ENCODE measurements at places on chromosomes 2 and 18.

- peak; percentile 27 for DNase-seq
These were observed 23.5 kb downstream of the ROCK2 start for GRCh38 chr2:11320698-11321492.

GRCh38 chr2:64837116-64837731 lies 152.0 kb upstream of the SLC1A4 start:
- DNase-seq: peak; percentile 88

- no peak for DNase-seq
These were observed 6.9 kb upstream of the KIF3C start for GRCh38 chr2:25989154-25989553.

DNA sequence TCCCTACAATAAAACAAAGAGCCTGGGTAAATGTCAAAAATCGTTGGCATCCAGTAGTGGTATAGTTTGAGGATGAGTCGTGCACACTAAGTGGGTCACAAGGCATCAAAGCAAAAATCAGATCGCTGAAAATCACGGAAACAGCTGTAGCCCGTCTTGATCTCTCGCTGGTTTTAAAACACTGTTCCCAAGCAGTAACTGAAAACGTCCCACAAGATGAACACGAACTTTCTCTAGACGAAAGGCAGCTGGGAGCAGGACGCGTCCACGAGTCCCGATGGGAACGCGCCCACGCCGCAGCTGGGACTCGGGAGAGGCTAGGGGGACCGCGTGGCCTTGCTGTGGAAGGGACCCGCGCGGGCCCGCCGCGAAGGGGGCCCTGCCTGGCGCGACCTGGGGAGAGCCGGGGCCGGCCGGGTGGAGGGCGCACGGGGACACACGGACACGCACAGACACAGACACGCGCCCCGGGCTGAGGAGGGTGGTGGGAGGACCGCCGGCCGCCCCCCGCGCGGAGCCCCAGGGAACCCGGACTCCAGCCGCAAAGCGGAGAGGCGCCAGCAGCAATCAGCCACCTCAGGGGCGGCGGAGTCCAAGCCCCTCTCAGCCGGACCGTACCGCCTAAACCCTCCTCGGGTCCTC lies 651 bp downstream of the STK17B start:
- DNase-seq: peak; percentile 61

GRCh38 chr2:222671259-222672067 lies at the start of gene MOGAT1:
MOGAT1 (plus strand) TSS chr2:222671658; CDS start chr2:222671786, 128 bp downstream.
- no peak for DNase-seq

- no peak for DNase-seq
These were observed 813.9 kb upstream of the CNTNAP5 start for GRCh38 chr2:123211181-123211580.

GRCh38 chr2:148932536-148932935 lies 57.5 kb downstream of the KIF5C start:
- no peak for DNase-seq

- DNase-seq: no peak
These were observed 65.6 kb downstream of the MRPS9 start for GRCh38 chr2:105103481-105103880.

DNA sequence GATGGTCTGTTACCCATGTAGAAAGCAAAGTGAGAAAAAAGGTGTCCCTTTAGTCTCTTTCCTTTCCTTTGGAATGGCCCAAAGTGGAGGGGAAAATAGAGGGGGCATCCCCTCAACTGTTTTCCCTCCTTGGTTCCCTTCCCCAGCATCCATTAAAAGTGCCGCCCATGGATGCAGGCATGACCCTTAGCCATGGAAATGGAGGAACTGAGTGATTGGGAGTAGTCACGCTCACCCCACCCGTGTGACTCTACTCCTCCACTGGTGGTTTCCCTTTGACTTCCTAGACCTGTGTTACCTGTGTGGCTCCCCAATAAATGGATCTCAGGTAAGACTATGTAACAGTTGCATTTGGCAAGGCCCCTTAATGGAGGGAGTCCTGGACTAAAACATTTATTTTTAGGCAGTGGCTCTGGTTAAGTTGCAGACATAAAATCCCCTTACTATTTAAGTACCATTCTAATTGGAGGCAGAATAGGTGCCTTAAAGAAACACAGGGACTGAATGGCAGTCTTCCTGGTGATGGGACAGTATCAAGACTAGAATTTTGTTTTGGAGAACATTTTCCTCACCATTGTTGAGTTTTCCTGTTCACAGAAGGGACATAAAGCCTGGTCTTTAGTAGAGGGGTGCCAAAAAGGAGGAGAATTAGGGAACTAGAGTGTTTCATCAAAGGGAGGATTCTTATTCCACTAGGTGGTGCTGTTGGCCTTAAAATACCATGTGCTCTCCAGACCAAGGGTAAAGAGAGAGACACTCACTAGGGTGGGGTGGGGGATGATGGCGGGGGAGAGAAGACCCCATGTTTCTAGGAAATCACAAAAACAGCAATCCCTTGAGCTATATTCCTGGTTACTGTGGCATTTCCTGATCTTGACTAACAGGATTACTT lies 25.7 kb upstream of the PLA2R1 start:
- DNase-seq: peak; percentile 25

DNA sequence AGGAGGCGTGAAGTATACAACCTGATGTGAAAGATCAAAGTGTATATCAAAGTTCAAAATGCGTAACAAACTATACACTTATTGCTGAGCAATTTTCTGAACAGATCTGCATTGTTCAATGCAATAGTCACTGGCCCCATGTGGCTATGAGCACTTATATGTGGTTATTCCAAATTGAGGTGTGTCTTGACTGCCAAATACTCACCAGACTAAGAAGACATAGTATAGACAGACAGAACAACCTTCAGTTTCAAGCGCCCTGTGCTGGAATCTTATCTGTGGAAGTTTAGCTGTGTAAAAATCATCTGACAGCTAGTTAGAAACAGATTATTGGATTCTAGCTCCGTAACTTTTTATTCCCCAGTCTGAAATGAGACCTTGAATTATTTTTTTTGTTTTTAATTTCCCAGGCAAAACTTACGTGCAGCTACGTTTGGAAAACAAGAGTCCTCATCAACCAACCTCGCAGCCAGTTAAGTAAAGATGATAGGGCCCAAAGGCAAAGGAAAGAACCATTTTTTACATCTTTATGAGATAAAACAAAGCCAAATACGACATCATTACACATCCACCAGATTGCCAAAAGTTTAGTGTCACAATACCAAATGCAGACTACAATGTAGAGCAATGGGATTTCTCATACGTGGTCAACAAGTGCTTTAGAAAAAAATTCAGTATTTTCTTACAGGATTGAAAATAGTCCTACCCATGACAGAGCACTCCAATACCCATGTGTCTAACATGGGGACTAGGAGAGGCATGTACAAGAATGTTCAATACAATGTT lies 37.2 kb downstream of the MBOAT2 start:
- peak; percentile 28 for DNase-seq

DNA sequence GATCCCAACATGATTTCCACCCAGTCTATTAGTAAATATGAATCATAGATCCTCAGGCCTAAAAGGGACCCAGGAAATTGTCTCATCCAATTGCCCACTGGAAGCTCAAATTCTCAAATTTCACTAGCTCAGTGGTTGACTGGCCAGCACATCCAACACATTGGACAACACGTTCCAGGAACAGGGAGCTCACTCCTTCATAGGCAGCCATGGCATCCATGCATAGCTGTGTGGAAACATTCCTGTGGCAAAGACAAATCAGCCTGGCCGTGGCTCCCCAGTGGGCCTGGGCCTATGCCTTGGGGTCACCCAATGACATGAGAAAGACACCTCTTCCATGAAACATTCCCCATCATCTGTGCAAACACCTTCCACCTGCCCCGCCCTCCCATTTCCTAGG lies 261.1 kb downstream of the ANAPC1 start:
- peak; percentile 47 for DNase-seq

GRCh38 chr2:150156415-150156814 lies 331.1 kb downstream of the RND3 start:
- peak; percentile 26 for DNase-seq

DNA sequence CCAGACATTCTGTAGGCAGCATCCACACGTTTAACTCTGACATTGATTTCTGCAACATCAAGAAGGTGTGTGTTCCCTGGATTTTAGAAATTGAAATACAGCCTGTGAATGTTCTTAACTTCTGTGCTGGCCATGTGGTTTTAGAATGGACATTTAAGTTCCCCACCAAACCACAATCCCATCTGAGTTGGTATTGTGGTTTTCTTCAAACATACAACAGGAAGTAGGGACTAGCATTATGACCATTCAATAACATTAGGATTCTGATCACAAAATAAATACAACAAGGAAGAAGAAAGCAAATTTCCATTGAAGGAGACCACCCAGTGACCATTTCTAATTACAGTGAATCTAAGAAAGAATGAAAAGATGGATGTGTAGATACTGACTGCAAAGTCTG lies 51.2 kb downstream of the MAP3K20 start:
- peak; percentile 49 for DNase-seq

DNA sequence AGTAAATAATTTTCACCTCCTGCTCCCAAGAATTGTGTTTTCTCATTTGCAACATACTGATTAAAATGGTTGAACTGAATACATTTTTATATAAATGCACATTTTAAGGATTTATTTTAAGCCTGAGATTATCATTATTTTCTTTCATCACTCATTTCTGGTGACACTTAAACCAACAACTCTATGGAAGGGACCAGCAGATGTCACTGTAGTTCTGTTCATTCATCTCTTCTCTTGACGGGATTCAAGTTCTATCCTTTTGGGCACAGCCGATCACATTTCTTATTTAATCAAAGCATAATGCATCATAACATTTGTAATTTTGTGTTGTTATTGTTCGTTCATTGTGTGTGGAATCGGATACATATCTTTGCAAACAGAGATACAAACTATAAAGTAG lies 417.9 kb downstream of the HRH4 start:
- DNase-seq: peak; percentile 13

DNA sequence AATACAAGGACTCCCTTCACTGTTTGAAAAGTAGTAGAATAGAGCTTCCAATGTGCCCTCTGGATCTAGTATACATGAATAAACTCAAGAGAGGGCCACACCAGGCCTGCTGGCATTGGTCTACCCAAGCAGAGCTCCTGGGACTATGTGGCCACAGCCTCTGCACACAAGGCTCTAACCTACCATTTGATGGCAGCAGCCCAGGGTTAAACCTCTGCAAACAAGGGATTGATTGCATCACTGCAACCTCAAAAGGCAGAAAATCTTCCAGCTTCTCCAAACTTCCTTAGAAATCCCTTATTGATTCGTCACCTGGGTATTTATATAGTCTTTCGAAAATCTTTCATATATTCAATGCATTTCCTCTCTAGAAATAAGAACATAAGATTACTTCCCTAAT lies 147.6 kb upstream of the SETBP1 start:
- no peak for DNase-seq

- DNase-seq: peak; percentile 72
These were observed 142.4 kb downstream of the ZFP36L2 start for GRCh38 chr2:43083710-43084698.

DNA sequence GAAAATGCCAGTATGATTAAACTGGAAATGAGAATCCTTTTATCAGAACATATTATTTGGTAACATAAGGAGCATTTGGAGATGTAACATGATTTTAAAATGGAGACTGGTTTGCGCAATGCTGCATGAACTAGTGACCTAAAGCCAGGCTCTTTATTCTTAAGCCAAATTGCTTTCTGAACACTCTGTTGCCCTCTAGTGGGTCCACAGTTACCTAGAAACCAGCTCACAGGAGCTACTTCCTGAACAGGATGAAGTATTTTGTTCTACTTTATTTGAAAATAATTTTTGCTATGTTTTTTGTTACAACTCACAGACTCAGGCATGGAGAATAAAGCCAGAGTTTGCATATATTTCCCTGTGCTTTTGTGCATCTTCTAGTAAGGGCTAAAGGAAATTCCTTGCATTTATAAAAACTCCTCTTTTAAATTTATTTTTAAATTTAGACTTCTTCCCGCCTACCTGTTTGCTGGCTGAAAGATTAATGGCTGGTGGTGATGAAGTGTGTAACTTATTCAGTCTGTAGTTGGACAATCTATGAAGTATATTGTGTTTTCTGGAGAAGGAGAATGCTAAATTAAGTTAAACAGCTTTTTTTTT lies 146.7 kb downstream of the PARD3B start:
- DNase-seq: peak; percentile 92

DNA sequence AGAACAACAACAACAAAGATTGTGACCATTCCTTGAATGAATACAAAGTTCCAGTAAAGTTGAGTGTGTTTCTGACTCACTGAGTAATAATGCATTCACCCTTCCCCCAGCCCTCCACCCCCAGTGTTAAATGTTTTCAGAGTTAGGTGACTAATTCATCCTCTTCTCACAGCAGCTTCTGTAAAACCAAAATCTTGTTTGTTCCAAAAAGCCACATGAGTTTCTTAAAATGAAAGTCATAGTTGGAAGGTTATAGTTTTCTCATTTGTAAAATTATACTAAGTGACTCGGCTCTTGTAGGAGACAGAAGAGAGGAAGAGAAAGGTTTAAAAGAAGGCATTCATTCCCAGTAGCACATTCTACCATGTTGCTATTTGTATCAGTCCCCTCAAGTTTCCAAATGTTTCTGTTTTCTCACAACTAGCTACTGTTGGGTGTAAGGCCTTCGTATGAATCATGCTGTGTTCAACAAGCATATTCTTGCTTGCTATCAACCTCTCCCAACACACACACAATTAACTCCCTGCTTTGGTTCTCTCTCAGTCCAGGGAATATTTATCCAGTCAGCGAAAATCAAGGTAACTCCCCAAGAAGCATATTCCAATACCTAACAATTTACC lies 75.3 kb downstream of the MBD2 start:
- DNase-seq: peak; percentile 91

DNA sequence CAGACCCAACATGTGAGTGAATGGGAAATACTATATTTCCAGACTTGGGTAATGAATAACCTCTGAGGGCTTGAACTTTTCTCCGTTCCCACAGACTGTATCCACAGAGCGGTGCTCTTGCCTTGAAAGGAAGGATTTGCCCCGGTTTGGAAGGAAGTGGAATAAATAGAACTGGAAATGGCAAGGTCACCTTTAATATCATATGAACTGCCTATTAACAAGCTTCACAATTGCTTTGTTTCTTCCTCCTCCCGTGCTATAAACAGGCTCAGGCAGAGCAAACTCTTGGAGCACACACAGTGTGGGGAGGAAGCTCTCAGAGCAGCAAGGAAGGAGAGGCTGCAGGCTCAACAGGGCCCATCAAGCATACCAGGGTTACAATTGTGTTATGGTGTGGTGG lies 28.5 kb upstream of the DARS1 start:
- no peak for DNase-seq

DNA sequence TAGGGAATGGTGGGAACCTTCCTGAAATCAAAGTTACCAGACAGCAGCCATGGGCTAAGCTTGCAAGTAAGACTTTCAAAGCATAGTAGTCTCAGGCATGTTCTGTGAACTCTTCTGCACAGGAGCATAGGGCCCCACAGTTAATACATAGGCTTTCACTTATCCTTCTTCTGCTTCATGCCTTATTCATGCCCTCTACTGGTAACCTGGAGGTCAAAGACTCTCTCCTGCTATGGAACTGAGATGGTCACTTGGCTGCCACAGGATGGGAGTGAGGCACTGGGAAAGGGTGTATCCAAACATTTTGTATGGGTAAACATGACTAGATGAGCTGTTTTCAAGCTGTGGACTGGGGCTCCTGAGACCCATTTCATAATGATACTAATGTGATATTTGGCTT lies 49.1 kb upstream of the ZNF638 start:
- no peak for DNase-seq
